Upper lobe of right lung (tissue), 1 donor: ENCODE measurements at places on chromosomes 16 and 17. TPM values are rescaled to one million over a fixed set of nuclear protein-coding genes. Genes with fewer than 3 reads are reported as not detected.

DNA sequence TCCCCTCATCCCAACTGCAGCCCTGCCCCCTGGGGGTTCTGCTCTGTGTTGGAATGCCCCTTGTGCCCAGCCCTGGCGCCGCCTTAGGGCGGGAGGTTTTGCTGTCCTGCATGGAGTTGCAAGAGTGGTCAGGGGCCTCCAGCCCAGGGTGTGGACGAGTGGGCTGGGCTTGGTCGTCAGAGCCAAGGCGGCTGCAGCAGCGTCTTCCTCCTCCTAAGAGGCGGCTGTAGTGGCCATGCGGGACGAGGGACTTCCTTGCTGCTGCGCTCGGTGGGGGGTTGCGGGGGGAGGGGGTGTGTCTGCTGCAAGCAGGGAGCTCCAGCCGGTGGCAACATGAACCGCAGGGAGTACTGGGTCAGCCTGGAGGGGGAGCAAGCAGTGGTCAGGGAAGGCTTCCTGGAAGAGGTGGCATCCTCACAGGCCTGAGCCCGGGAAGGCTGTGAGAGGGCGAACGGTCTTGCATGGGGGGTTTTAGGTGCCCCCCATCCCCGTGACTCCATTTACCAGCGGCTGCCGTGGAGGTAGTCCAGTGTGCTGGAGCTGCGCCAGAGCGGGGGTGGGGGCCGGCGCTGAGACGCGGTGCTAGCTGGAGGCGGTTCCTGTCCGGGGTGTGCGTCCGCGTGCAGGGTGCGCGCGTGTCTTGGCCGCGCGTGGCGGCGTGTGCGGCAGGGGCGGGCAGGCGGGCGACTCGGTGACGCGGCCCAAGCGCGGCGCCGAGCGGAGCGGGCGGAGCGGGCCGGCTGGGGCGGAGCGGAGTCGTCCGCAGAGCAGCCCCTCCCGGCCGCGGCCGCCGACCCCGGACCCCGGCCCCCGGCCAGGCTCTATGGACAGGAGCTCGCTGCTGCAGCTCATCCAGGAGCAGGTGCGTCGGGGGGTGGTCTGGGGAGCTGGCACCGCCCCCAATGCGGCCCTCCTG lies at the start of gene RHBDL1:
Gene RHBDL1, plus strand, starts transcription at position 704 of the 916 bp plus-strand sequence. Its CDS starts 120 bp downstream, at position 824.
- peak within 1 kb of the TSS; percentile 28 for H3K4me3 ChIP-seq
- no peaks in the 10 kb centered on the region for H3K27me3 ChIP-seq
- DNase-seq, result no peak
- peaks cover 34% of the 10 kb centered on the region for H3K36me3 ChIP-seq

- H3K4me3 ChIP-seq, result no peak overlapping the region
- DNase-seq, result peak; percentile 57
- H3K36me3 ChIP-seq, result peaks cover 49% of the 10 kb centered on the region
- H3K27me3 ChIP-seq, result no peaks in the 10 kb centered on the region
Measured at GRCh38 chr17:29575511-29576213, 7.2 kb downstream of the TP53I13 start.

Gene TP53TG3
- not detected for total RNA-seq

- H3K4me3 ChIP-seq, result no peak overlapping the region
- H3K27ac ChIP-seq, result no peak overlapping the region
- peaks cover 5% of the 10 kb centered on the region for H3K36me3 ChIP-seq
- no peak for DNase-seq
Measured at GRCh38 chr16:21156767-21157467, 1.6 kb upstream of the LDAF1 start.

DNA sequence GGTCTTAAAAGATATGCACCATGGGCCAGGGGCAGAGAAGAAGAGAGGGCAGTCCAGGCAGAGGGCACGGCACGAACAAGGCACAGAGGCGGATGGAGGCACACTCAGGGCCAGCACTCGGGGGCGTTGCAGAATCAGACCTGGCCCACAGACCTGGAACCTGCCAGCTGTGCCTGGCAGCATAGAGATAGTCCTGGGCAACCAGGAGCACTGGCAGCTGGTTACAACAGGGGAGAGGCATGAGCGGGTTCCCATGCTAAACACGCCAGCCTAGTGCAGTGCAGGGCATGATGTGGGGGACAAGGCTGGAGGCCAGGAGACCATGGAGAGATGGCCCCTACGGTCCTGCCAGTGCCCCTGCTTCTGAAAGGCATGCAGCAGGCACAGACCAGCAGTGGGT lies 56.9 kb upstream of the RBFOX3 start:
- no peak overlapping the region for H3K27ac ChIP-seq
- no peak overlapping the region for H3K4me3 ChIP-seq
- peak; percentile 30 for DNase-seq

- peaks cover 28% of the 10 kb centered on the region for H3K4me1 ChIP-seq
- H3K27me3 ChIP-seq, result no peaks in the 10 kb centered on the region
- no peaks in the 10 kb centered on the region for H3K36me3 ChIP-seq
- DNase-seq, result no peak
- peak overlapping the region; percentile 77 for H3K27ac ChIP-seq
- H3K4me3 ChIP-seq, result no peak overlapping the region
Measured at GRCh38 chr16:75011634-75012307, 12.9 kb downstream of the ZNRF1 start.

- H3K4me3 ChIP-seq, result no peak overlapping the region
- no peak overlapping the region for H3K27ac ChIP-seq
- no peaks in the 10 kb centered on the region for H3K4me1 ChIP-seq
- DNase-seq, result peak; percentile 61
Measured at GRCh38 chr17:78676412-78677302, 99.5 kb upstream of the DNAH17 start.

Gene TNFRSF13B
- total RNA-seq, result not detected

- no peaks in the 10 kb centered on the region for H3K36me3 ChIP-seq
- H3K27me3 ChIP-seq, result no peaks in the 10 kb centered on the region
- H3K4me1 ChIP-seq, result peaks cover 6% of the 10 kb centered on the region
- no peak overlapping the region for H3K4me3 ChIP-seq
Measured at GRCh38 chr17:5291683-5292350, 9.7 kb downstream of the RABEP1 start.

Gene MEFV
- 8.3 TPM for total RNA-seq

Gene TPSB2
- total RNA-seq, result 181 TPM

Gene LITAFD
- not detected for total RNA-seq

Gene NXPH3
- total RNA-seq, result 6.3 TPM

Gene TMEM204
- 69.2 TPM for total RNA-seq

DNA sequence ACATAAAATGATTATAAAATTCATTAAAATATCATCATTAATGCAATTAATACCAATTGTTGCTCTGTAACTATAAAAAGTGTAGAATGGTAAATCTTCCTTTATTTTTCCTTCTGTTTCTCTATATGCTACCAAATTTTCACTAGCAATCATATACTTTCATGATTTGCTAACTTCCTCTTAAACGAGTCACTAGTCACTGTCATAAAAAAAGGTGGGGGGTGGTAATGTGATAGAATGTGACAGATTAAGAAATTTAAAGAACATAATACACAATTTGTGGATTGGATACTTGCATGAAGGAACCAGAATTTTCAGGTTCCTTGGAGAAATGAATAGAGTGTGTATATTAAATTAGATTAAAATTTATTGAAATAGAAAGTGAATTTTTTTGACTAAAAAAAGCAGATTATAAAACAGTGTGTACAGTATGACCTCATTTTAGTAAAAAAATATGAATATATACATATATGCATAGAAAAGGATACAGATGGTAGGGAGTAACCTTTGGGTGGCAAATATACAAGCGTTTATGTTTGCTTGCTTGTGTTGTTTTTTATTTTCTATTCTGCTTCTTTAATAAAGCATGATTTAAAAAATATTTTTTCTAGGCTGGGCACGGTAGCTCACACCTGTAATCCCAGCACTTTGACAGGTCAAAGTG lies 56.7 kb upstream of the C17orf78 start:
- DNase-seq, result no peak
- H3K27ac ChIP-seq, result no peak overlapping the region
- H3K4me3 ChIP-seq, result no peak overlapping the region
- no peaks in the 10 kb centered on the region for H3K27me3 ChIP-seq

Gene ASPA
- total RNA-seq, result 8.2 TPM

DNA sequence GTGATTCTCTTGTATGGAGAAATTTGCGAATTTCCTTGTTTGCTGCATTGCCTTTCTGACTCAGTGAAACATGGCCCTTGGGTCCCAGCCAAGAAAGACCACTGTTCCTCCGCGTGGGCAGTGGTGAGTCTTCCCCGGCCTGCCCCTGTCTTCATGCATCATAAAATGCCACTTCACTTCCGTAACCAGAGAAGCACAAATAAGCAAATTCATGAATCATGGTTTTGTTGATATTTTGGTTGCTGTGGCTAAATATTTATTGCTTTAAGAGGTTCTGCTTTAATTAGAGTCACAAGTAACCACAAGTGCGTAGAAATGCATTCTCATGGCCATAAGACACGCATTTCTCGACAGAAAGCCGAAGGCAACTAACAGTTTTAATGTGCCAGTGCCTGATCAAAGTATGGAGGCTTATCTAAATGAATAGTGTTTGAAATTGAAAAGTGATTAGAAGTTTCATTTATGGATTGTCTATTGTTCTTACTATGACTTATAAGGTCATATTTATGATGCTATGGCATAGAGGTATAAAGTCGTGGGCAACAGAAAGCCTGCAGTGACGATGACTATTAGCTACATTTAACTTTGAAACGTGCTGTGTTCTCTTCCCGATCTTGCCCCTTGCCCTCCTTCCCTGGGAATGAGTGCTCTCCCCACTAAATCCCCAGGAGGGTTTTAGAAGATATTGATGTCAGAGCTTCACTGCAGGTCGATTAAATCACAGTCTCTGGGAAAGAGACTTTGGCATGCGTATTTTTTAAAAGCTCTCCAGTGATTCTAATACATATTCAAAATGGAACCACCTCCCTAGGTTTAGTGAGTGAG lies 76.0 kb downstream of the WIPI1 start:
- peaks cover 55% of the 10 kb centered on the region for H3K4me1 ChIP-seq
- H3K27ac ChIP-seq, result peak overlapping the region; percentile 7
- no peak overlapping the region for H3K4me3 ChIP-seq
- peak; percentile 77 for DNase-seq
- H3K27me3 ChIP-seq, result no peaks in the 10 kb centered on the region

Gene CCL15
- total RNA-seq, result 1.3 TPM

GRCh38 chr16:82761236-82761635 lies 134.5 kb downstream of the CDH13 start:
- no peak for DNase-seq
- H3K4me1 ChIP-seq, result peaks cover 11% of the 10 kb centered on the region
- no peaks in the 10 kb centered on the region for H3K27me3 ChIP-seq
- no peaks in the 10 kb centered on the region for H3K36me3 ChIP-seq
- H3K27ac ChIP-seq, result no peak overlapping the region
- no peak overlapping the region for H3K4me3 ChIP-seq

- DNase-seq, result no peak
- no peaks in the 10 kb centered on the region for H3K36me3 ChIP-seq
- peaks cover 16% of the 10 kb centered on the region for H3K4me1 ChIP-seq
- H3K27ac ChIP-seq, result no peak overlapping the region
- H3K27me3 ChIP-seq, result no peaks in the 10 kb centered on the region
- no peak overlapping the region for H3K4me3 ChIP-seq
Measured at GRCh38 chr17:6547336-6547735, 9.0 kb downstream of the PITPNM3 start.

GRCh38 chr17:27207073-27207513 lies 86.8 kb upstream of the WSB1 start:
- DNase-seq, result no peak
- no peak overlapping the region for H3K27ac ChIP-seq
- no peaks in the 10 kb centered on the region for H3K36me3 ChIP-seq
- H3K27me3 ChIP-seq, result no peaks in the 10 kb centered on the region
